ENCODE measurements at places on chromosomes 12 and 14.

GRCh38 chr12:84172823-84173424 lies 739.7 kb downstream of the SLC6A15 start:
- no peak for DNase-seq

- peak; percentile 45 for DNase-seq
Measured at GRCh38 chr12:26651566-26652188, 181.3 kb downstream of the ITPR2 start.

GRCh38 chr14:104353921-104354701 lies 215.7 kb downstream of the KIF26A start:
- DNase-seq: no peak

- DNase-seq: no peak
Measured at GRCh38 chr12:53653595-53653994, 22.3 kb downstream of the ATP5MC2 start.

GRCh38 chr12:54159140-54159539 lies 29.6 kb downstream of the SMUG1 start:
- no peak for DNase-seq

- no peak for DNase-seq
Measured at GRCh38 chr14:104283197-104284106, 145.1 kb downstream of the KIF26A start.

DNA sequence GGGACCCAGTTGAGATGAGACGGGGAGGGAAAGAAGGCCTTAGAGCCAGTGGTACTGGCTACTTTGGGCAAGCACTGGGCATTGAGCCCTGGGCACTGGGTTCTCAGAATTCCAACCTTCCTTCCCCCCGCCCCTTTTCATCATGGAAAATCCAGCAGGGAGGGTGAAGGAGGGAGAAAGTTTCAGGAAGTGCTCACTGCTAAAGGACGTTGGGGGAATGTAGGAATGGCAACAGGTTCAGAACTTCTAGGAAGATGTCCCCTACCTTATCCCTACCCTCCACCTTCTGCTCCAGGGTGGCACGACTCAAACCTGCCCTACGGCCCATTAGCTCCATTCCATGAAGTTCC lies 4.2 kb upstream of the TNS2 start:
- no peak for DNase-seq

Measured in epithelial cell of proximal tubule (primary cell).